Right lung (tissue), 10 donors: ENCODE measurements at places on chromosomes 1 and 21. TPM values are rescaled to one million over a fixed set of nuclear protein-coding genes. Genes with fewer than 3 reads are reported as not detected.

LIN28A gene
- polyA plus RNA-seq, result 0.06 TPM

KCNE2 gene
- polyA plus RNA-seq, result 0.81 TPM

EPHB2 gene
- polyA plus RNA-seq, result 15.1 TPM

ARHGEF16 gene
- 10.0 TPM for polyA plus RNA-seq

C1orf94 gene
- polyA plus RNA-seq, result not detected

CLCNKB gene
- 5.7 TPM for polyA plus RNA-seq

B3GALT5 gene
- 1.2 TPM for polyA plus RNA-seq

FCAMR gene
- polyA plus RNA-seq, result not detected

DCST1 gene
- polyA plus RNA-seq, result 0.61 TPM

GRCh38 chr21:14645702-14646101 lies 99.6 kb upstream of the SAMSN1 start:
- no peak for DNase-seq

GRCh38 chr1:182330303-182330702 lies 61.3 kb downstream of the GLUL start:
- DNase-seq, result no peak

DNA sequence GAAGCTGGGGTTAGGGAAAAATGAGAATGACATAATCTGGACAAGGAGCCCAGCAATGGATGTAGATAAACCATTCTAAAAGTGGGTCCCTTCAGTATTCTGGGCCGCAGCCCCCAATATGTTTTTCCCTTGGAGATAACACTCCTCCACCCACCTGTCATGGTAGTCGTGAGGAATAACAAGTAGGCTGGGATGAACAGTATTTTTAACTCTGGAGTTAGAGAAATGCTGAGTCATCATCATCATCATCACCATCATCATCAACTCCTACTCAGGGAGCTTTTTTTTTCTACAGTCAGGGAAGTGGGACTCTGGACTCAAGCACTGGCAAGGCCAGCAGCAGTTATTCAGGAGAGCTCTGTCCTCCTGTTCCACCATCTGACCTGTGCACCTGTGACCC lies 12.8 kb downstream of the CADM3 start:
- DNase-seq, result no peak

- no peak for DNase-seq
Measured at GRCh38 chr1:158149175-158149574, 31.5 kb upstream of the CD1D start.

DNA sequence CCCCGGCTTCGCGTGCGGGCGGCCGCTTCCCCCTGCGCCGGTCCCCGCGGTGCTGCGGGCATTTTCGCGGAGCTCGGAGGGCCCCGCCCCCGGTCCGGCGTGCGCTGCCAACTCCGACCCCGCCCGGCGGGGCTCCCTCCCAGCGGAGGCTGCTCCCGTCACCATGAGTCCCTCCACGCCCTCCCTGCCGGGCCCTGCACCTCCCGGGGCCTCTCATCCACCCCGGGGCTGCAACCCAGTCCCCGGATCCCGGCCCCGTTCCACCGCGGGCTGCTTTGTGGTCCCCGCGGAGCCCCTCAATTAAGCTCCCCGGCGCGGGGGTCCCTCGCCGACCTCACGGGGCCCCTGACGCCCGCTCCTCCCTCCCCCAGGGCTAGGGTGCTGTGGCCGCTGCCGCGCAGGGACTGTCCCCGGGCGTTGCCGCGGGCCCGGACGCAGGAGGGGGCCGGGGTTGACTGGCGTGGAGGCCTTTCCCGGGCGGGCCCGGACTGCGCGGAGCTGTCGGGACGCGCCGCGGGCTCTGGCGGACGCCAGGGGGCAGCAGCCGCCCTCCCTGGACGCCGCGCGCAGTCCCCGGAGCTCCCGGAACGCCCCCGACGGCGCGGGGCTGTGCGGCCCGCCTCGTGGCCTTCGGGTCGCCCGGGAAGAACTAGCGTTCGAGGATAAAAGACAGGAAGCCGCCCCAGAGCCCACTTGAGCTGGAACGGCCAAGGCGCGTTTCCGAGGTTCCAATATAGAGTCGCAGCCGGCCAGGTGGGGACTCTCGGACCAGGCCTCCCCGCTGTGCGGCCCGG lies 159.2 kb downstream of the RUNX1 start:
- DNase-seq, result peak; percentile 83

- DNase-seq, result no peak
Measured at GRCh38 chr1:91541918-91542533, 41.4 kb downstream of the CDC7 start.

- no peak for DNase-seq
Measured at GRCh38 chr1:178127482-178128191, 33.7 kb downstream of the RASAL2 start.

- no peak for DNase-seq
Measured at GRCh38 chr21:44952116-44952928, 12.5 kb downstream of the SLX9 start.

- DNase-seq, result no peak
Measured at GRCh38 chr1:26284597-26285347, 4.9 kb downstream of the SH3BGRL3 start.

DNA sequence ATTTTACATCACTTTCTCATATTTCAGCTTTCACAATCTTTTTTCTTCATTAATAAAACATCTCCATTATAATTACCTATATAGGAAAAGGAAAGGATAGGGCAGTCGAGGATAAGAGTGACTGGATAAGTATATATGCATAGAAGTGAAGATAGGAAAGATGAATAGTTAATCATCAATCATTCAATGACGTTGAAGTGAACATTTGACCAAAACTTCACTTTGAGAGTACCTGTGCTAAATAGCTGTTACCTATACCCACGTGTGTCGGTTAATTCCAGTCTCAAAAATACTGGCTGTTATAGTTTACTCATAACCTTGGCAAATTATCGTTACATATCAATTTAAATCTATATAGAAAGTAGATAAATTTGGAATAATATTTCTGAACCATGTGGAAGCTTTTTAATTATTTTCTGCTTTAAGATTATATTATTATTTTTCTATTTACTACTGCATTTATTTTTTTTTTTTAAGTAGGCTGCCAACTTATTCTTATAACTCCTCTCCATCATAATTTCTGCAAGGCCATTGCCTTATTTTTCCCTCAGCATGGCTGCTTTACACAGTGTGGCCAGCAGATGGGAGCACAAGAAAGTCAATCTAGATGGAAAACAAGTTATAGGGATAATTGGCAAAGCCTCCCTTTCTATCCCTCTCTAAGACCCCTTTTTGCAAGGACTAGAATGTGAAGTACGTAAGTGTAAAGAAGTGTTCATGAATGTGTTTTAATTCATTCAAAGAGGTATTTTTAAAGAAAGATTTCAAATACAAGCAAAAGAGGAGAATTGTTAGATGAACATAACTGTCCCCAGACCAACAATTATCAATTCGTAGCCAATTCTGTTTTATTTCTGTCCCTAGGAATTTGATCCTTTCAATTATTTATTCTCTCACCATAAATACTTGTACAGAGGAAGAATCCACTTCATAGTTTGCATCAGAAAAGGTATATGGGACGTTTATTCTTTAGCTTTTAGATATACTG lies 290.4 kb downstream of the KCNT2 start:
- peak; percentile 15 for DNase-seq

- DNase-seq, result no peak
Measured at GRCh38 chr1:101918277-101918676, 78.4 kb downstream of the OLFM3 start.

GRCh38 chr1:6667139-6667538 lies 34.5 kb downstream of the DNAJC11 start:
- no peak for DNase-seq

DNA sequence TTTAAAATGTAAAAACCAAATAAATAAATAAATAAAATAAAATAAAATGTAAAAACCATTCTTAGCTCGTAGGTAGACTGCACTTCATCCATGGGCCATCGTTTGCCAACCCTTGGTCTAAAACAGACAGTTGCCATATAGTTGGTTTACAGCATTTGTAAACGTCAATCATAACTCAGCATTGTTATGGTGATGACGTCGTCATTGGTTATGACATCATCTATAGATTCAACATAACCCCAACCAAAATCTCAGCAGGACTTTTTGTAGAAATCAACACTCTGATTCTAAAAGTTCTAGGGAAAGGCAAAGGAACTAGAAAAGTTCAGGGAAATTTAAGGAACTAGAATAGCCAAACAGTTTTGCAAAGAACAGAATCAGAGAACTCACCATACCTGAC lies 15.8 kb upstream of the SUMO3 start:
- no peak for DNase-seq

- DNase-seq, result no peak
Measured at GRCh38 chr1:209057901-209058300, 525.6 kb upstream of the CAMK1G start.

GRCh38 chr21:30306884-30307283 lies 13.2 kb downstream of the KRTAP26-1 start:
- no peak for DNase-seq

GRCh38 chr1:207130252-207131036 lies 26.4 kb downstream of the C4BPA start:
- DNase-seq, result no peak

DNA sequence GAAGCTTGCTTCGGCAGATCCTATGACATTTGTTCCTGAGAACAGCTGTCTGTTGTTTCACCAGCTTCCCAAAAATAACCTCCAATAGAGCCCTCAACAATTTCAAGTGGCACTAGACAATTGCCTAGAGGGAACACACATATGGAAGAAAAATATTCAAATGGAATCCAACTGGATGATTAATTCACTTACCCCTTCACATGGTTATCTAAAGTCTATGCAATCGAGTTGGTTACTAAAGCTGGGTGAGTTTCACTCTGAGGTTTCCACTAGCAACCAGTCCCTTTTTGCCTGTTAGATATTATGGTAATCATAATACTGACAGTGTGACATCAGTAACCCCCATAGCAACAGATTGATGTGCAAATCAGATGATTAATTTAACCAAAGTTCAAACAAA lies at the start of gene LEMD1:
LEMD1 (minus strand) TSS at position 259 of the 400 bp plus-strand sequence. CDS start 1,520 bp downstream, outside the sequence.
- DNase-seq, result no peak

GRCh38 chr1:42955311-42956063 lies 3.2 kb downstream of the SLC2A1 start:
- no peak for DNase-seq

DNA sequence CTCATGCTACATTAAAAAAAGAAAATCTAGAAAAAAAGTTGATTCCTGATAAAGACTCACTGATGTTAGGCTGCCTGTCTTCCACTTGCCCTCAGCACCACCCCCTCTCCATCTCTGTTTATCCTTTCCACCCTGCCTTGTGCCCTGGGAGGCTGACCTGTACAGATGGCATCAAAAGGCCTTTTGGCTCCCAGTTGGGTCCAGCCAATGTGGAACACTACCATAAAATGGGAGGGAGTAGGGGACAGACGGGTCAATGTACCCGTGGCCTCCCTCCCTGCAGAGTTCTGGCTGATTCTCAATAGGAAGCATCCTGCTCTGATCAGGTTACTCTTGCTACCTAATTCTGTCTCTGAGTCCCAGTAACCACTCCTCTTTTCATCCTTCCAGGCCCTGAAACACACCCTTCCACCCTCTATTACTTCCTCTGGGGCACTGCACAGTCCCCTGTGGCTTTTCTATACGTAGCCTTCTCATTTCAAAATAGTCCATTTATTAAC lies 300.0 kb downstream of the HHIPL2 start:
- DNase-seq, result no peak

DNA sequence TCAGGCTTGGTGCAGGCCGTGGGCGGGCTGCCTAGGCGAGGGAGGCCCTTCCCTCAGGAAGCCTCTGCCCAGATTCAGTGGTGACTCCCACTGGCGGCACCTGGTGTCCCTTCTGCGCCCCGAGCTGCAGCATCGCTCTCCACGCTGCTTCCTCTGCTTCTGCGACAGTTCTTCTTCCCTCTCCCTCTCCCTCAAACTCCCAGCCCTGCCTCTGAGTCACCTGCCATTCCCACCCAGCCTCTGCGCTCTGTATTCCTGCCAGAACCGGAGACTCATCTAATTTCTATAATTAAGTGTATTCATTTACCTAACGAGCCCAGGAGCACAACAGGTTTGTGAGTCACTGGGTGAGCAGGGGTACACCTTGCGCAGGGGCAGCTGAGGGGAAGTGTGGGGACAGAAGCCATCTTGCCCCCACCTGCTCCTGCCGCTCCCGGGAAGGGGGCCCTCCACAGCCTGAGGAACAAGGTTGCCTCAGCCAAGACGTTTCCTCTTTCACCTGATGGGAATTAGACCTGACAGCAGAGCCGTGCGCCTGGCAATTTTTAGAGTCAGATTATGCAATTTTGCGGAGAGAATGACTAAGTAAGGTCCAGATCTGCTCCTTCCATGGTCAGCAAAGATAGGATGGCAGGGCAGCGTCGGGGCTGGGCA lies 19.4 kb downstream of the KCNC4 start:
- no peak for DNase-seq

DNA sequence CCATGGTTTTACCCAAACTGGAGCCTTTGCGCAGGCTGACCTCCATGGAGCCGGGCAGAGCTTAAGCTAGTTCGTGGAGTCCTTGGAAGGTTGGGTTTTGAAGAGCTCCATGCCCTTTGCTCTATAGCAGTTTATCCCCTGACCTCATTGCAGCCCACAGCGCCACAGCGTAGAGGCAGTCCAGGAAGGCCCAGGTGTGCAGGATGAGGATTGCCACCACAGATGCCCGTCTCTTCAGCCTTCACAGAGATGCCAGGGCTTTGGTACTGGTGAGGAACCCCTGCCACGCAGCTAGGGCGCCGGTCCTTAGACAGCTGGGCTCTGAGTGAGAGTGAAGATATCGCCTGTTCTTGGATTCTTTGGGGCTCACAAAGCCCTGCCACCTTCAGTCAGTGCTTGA lies 138.6 kb downstream of the PEX14 start:
- no peak for DNase-seq

DNA sequence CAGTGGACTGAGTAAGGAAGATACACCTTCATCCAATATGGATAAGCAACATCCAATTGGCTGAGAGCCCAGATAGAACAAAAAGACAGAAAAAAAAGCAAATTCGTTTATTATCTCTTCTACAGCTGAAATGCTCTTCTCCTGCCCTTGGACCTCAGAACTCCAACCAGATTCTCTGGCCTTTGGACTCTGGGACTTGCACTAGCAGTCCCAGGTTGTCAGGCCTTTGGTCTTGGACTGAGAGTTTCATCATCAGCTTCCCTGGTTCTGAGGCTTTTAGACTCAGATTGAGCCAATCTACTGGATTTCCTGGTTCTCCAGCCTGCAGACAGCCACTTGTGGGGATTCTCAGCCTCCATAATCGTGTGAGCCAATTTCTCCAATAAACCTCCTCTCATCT lies 926.8 kb downstream of the PLA2G4A start:
- no peak for DNase-seq

DNA sequence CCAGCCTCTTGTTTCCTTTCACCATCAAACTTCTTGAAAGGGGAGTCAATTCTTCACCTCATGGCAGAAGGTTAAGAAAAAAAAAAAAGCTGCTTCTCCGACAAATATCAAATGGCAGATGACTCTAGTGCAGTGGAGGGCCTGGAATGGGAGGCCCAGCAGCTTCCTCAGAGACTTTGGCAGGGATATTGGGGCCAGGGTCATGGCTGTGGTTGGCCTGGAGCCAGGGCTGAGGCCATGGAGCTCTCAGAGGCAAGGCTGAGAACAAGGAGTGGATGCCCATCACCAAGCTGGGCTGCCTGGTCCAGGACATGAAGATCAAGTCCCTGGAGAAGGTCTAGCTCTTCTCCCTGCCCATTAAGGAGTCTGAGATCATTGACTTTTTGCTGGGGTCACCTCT lies 18.7 kb downstream of the MTF1 start:
- no peak for DNase-seq

- peak; percentile 53 for DNase-seq
Measured at GRCh38 chr1:93681101-93681988, at the start of gene BCAR3. Gene BCAR3, minus strand, starts transcription at chr1:93681837. Its CDS starts 6,907 bp downstream, at chr1:93674930.

GRCh38 chr1:33366762-33367484 lies 46.0 kb upstream of the A3GALT2 start:
- no peak for DNase-seq
